H7 (cell line): ENCODE measurements at places on chromosomes 4 and X. TPM values are rescaled to one million over a fixed set of nuclear protein-coding genes. Genes with fewer than 3 reads are reported as not detected.

Gene NMU
- total RNA-seq = 52.5 and 63.5 TPM in 2 replicates

Gene NUDT10
- 30.3 and 31.7 TPM in 2 replicates for total RNA-seq

Gene EOLA2
- total RNA-seq = 43.6 and 58.8 TPM in 2 replicates

Gene ENOX2
- 17.5 and 21.3 TPM in 2 replicates for total RNA-seq

Gene COL25A1
- total RNA-seq = 2.1 and 2.5 TPM in 2 replicates
